Hair follicular keratinocyte (primary cell): ENCODE measurements at places on chromosomes 7 and 10. TPM values are rescaled to one million over a fixed set of nuclear protein-coding genes. Genes with fewer than 3 reads are reported as not detected.

CALML3 gene
- 58.4 and 62.7 TPM in 2 replicates for total RNA-seq

SPDYE5 gene
- total RNA-seq, result not detected in 2 replicates

UNCX gene
- not detected in 2 replicates for total RNA-seq

MBL2 gene
- not detected in 2 replicates for total RNA-seq

ZKSCAN1 gene
- total RNA-seq, result 18.6 and 21.3 TPM in 2 replicates

INA gene
- under 0.01 and 0.08 TPM in 2 replicates for total RNA-seq

KEL gene
- total RNA-seq, result not detected in 2 replicates

KLHL7 gene
- total RNA-seq, result 34.4 and 34.8 TPM in 2 replicates

KCND2 gene
- not detected in 2 replicates for total RNA-seq

TCERG1L gene
- total RNA-seq, result 0.19 and 0.31 TPM in 2 replicates

UCMA gene
- not detected in 2 replicates for total RNA-seq

FANK1 gene
- 2.1 and 3.3 TPM in 2 replicates for total RNA-seq

ASB10 gene
- total RNA-seq, result not detected in 2 replicates

LIPM gene
- not detected in 2 replicates for total RNA-seq

PRPS1L1 gene
- not detected in 2 replicates for total RNA-seq

EN2 gene
- total RNA-seq, result not detected in 2 replicates

CAV1 gene
- total RNA-seq, result 561 and 764 TPM in 2 replicates
